ENCODE measurements at places on chromosomes 5 and 9. TPM values are rescaled to one million over a fixed set of nuclear protein-coding genes. Genes with fewer than 3 reads are reported as not detected.

RRAGA gene
- total RNA-seq: 37.0 TPM

PROB1 gene
- 0.57 TPM for total RNA-seq

TPPP gene
- 17.3 TPM for total RNA-seq

ZNF883 gene
- not detected for total RNA-seq

- H3K27ac ChIP-seq: peak overlapping the region; percentile 5
- H3K36me3 ChIP-seq: no peaks in the 10 kb centered on the region
- no peaks in the 10 kb centered on the region for H3K27me3 ChIP-seq
Measured at GRCh38 chr9:36039696-36040095, 3.0 kb downstream of the RECK start.

GRCh38 chr5:64792469-64792868, 23.7 kb downstream of the CWC27 start:
- no peak for DNase-seq
- no peak overlapping the region for H3K27ac ChIP-seq
- no peak overlapping the region for H3K4me3 ChIP-seq

DNA sequence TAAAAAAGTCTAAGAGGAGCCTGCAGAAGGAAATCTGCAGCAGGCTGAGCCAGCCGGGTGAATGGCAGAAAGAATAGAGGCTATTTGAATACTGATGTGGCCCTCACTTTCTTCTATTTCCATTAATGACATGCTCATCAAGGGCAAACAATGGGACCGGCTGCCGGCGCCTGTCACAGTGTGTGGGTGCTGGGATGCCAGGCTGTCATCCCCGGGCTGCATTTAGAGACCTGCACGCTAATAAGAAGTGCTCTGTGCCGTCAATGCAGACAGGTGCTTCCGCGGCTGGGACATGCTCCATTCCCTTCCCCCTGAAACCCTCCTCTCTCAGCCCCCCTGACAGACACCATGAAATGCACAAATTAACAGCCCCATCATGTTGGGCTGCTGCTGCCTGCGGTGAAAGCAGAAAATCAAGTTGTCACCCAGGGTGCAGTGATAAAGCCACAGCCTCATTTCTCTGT, 217.7 kb upstream of the TBCA start:
- no peak for DNase-seq
- no peaks in the 10 kb centered on the region for H3K4me1 ChIP-seq
- H3K27ac ChIP-seq: no peak overlapping the region
- no peaks in the 10 kb centered on the region for H3K27me3 ChIP-seq

GRCh38 chr5:57517250-57517649, 34.6 kb upstream of the ACTBL2 start:
- peaks cover 2% of the 10 kb centered on the region for H3K36me3 ChIP-seq
- no peak for DNase-seq
- H3K4me1 ChIP-seq: no peaks in the 10 kb centered on the region

- peaks cover 3% of the 10 kb centered on the region for H3K36me3 ChIP-seq
- H3K4me1 ChIP-seq: peaks cover 8% of the 10 kb centered on the region
- H3K27me3 ChIP-seq: peaks cover 14% of the 10 kb centered on the region
- no peak overlapping the region for H3K27ac ChIP-seq
Measured at GRCh38 chr9:1939466-1939865, 75.7 kb upstream of the SMARCA2 start.

- H3K4me1 ChIP-seq: no peaks in the 10 kb centered on the region
- H3K4me3 ChIP-seq: no peak overlapping the region
- no peaks in the 10 kb centered on the region for H3K36me3 ChIP-seq
Measured at GRCh38 chr5:162485666-162486292, 418.2 kb downstream of the GABRG2 start.

All from T-helper 17 cell (primary cell).